ENCODE measurements at places on chromosomes 16 and 17.
A peak's percentile ranks its signal among the peaks of the same experiment; 100 is the strongest.

GRCh38 chr17:39812466-39812865 lies 51.6 kb downstream of the IKZF3 start:
- no peak for DNase-seq

DNA sequence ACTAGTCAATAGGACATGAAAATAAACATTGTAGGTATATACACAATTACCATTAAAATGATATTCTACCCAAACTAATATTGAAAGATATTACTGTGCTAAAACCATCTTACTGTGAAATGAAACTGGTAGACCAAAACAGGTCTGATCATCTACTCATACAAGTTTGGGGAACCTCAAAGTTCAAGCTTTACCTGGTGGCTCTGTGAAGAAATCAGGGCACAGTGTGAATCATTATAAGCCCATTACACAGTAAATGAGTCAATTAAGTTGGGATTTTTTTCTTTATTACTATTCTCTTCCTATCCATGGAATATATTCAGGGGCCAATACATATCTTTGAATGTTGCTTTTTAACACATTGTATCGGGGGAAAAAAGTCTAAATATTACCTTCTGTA lies 57.1 kb downstream of the HELZ start:
- DNase-seq: no peak

GRCh38 chr16:20851601-20852000 lies 45.3 kb downstream of the REXO5 start:
- DNase-seq: no peak

GRCh38 chr16:27547134-27547533 lies 2.6 kb downstream of the GTF3C1 start:
- DNase-seq: no peak

DNA sequence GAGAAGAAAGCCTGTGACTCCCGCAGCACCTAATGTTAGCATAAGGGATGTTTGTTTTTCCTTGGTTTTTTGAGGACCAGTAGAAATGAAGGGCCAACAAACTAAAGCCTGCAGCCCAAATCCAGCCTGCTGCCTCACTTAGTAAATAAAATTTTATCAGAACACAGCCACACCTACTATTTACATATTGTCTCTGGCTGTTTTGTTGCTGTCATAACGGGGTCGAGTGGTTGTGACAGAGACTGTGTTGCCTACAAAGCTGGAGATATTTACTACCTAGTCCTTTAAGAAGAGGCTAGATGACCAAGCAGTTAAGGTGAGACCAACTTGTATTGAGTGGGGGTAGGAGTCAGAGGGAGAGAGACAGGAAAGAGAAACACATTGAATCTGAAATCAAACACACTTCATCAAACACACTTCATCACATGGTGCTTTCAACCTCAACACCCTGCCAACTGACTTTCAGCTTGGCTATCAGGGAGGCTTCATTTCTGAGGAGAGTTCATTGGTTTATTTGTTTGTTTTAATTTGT lies 546.3 kb upstream of the CDH11 start:
- DNase-seq: no peak

- DNase-seq: no peak
These were observed 30.9 kb upstream of the SEC14L1 start for GRCh38 chr17:77109764-77110359.

DNA sequence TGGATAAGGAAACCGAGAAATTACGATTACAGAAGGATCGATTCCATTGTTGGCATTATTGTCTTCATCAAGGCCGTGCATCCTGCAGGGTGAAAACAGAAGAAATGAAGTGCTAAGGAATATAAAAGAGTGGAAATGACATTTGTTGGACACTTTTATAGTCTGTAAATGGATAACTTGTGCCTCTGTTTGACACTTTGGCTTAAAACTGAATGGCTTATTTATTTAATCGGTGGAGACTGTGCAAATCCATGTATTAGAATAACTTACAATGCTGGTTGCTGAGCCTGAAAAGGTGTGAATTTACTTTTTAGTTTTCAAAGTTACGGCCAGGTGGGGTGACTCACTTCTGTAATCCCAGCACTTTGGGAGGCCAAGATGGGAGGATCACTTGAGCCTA lies 31.4 kb downstream of the ITGB3 start:
- no peak for DNase-seq

- DNase-seq: no peak
These were observed 77.1 kb upstream of the WSB1 start for GRCh38 chr17:27216836-27217235.

DNA sequence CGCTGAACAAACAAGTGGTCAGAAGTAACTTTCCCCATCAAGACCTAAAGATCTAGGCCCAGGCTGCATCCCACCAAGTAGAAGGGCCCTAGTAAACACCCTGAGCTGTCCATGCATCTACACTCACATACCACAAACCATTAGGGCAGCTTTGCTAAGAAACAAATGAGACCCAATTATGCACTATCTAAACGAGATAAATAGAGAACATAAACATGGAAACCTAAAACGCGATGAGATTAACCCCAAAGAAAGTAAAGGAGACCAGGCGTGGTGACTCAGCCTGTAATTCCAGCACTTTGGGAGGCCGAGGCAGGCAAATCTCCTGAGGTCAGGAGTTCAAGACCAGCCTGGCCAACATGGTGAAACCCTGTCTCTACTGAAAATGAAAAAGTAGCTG lies 5.8 kb downstream of the TXNDC11 start:
- DNase-seq: no peak

GRCh38 chr16:87098976-87099720 lies 218.0 kb downstream of the C16orf95 start:
- DNase-seq: no peak

GRCh38 chr17:1203967-1204291 lies 24.1 kb upstream of the ABR start:
- DNase-seq: no peak

- no peak for DNase-seq
These were observed 8.4 kb downstream of the SRL start for GRCh38 chr16:4233431-4233830.

DNA sequence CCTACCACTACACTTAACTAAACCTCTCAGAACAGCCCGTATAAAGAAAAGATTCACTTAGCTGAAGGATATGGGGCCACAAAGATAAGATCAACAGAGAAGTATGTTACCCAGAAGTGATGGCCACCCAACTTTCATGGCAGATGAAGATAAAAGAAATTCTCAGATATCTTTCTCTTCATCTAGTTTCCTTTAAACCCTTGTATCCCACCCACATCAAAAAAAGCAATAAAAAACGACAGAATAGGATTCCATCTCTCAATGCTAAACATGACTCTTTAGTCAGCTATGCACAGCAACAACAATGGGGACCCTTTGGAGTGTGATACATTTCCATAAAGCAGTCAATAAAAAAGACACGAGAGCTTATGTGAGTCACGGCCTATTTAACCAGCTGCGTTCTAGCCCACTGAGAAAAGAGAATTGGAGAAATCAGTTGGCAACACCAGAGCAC lies 86.6 kb downstream of the SNX11 start:
- DNase-seq: no peak

GRCh38 chr17:53470626-53471025 lies 352.1 kb upstream of the KIF2B start:
- no peak for DNase-seq

GRCh38 chr16:165539-166374 lies at the start of gene HBM:
Gene HBM, plus strand, starts transcription at chr16:165978. Its CDS starts 20 bp downstream, at chr16:165998.
- DNase-seq: no peak

GRCh38 chr16:68470461-68471150 lies 22.3 kb upstream of the SMPD3 start:
- no peak for DNase-seq

DNA sequence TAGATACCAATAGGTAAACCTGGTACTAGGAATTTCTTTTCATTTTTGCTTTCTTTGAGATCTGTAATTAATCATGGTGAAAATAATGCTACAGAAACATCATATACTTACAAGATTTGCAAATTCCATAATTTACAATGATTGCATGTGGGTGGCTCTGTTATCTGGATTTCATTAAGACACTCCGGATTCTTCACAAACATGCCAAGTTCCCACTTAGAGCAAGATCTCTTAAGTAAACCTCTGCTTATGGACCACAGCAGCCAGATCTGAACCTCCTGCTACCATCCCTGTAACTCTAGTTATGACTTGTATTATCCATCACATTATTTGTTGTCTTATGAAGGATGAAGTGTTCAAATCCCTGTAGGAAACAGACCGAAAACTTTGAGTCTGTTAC lies 424.7 kb downstream of the CDH13 start:
- no peak for DNase-seq

DNA sequence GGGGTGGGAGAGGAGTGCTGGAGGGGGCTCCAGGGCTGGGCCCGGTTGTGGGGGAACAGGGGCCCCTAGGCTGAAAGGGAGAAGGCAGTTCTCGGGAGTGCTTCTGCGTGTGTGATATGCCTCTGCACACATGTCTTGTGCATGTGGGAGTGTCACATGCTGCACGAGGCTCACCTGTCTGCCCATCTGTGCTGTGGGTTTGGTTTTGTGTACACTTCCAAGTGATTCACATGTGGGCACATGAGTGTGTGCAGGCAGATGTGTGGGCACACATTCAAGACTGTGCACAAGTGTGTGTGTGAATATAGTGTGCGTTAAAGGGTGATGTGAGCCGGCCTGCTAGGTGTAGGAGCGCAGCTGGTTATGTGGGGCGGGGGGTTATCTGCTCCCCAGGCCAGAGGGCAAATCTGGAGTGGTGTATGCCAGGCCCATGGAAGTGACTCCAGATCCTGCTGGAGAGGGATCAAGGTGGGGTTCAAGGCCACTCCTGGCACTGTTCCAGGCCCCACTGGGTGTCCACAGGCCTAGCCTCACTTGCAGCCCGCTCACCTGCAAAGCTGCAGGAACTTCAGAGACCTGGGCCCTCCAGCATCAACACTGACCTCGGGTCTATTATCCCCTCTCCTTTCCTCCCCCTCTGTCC lies 3.8 kb upstream of the BAHCC1 start:
- no peak for DNase-seq

DNA sequence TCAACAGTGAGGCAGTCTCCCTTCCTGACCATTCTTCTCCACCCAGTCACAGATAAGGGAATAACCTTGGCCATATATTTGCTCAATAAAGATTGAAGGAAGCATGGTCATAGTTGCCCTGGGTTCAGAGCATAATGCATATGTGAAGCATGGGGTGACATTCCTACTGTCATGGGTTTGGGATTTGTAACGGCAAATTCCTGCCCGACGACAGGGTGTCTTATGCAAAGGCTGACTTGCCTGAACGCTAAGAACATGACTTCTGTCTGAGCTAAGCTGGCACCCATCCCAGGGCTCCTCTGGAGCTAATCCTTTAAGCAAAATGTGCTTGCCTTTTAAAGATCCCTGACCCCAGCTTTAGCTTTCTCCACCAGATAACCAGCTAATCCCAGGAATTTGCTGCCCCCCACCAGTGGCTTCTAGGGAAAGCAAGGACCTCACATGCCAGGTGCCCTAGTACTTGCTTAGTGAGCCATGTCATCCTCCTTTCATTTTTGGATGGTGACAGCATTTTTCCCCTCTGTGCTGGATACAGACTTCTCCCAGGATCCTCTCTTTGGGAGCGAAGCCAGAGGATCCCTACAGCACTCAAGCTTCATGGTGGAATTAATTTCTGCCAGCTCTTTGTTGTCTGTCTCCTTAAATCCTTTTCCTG lies 11.7 kb downstream of the SLC7A6OS start:
- DNase-seq: no peak

GRCh38 chr16:72978212-72978611 lies 69.7 kb downstream of the ZFHX3 start:
- DNase-seq: no peak

- no peak for DNase-seq
These were observed 7.3 kb upstream of the TRPV2 start for GRCh38 chr17:16407911-16408588.

GRCh38 chr16:55015181-55015913 lies 84.7 kb downstream of the IRX5 start:
- DNase-seq: no peak

DNA sequence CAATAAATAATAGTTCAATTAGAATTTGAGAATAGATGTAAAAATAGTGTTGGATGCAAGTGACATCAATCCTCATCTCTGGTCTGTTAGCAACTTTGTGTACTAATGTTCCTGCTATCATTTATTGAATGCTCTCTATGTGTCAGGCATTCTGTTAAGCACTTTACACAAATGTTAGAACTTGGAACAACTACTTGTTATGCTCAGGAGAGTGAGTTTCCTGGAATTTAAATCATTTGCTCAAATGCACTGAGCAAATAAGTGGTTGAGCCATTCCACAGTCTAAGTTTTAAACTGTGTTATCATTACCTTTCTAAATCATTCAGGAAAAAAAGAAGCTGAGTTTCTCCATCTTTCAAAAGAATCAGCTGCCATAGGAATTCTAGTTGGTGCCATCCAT lies 1327.3 kb upstream of the GOT2 start:
- DNase-seq: no peak

DNA sequence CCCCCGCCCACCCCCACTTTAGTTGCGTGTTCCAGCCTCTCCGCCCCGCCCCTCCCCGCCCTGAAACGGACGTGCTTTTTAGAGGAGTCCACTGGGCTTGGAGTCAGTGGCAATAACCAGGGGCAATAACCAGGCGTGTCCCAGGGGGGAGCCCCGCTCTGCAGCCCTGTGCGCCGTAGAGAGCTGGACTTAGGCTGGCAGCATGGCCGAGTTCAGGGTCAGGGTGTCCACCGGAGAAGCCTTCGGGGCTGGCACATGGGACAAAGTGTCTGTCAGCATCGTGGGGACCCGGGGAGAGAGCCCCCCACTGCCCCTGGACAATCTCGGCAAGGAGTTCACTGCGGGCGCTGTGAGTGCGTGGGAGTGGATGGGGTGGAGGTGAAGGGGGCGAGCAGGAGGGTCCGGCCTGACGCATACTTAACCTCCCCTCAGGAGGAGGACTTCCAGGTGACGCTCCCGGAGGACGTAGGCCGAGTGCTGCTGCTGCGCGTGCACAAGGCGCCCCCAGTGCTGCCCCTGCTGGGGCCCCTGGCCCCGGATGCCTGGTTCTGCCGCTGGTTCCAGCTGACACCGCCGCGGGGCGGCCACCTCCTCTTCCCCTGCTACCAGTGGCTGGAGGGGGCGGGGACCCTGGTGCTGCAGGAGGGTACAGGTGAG lies at the start of gene ALOX15B:
Gene ALOX15B, plus strand, starts transcription at position 106 of the 657 bp plus-strand sequence. Its CDS starts 97 bp downstream, at position 203.
- no peak for DNase-seq

GRCh38 chr16:82881516-82881915 lies 254.7 kb downstream of the CDH13 start:
- no peak for DNase-seq

- DNase-seq: no peak
These were observed 23.7 kb downstream of the COX11 start for GRCh38 chr17:54944796-54945195.

GRCh38 chr16:77469634-77470033 lies 34.8 kb upstream of the ADAMTS18 start:
- no peak for DNase-seq

GRCh38 chr17:74107107-74107506 lies 96.4 kb upstream of the RPL38 start:
- no peak for DNase-seq

- DNase-seq: peak; percentile 44
These were observed 40.9 kb downstream of the TMEM235 start for GRCh38 chr17:78272181-78272913.

GRCh38 chr17:29709866-29710519 lies 87.3 kb upstream of the CORO6 start:
- DNase-seq: no peak
